Stimulated activated CD8-positive, alpha-beta memory T cell treated with anti-CD3 and anti-CD28 coated beads, Interleukin-2, amount 100 ng/mL, for 1 hour (primary cell): ENCODE measurements at places on chromosomes 12 and 14.

- DNase-seq = no peak
Measured at GRCh38 chr12:725076-725475, 27.3 kb upstream of the WNK1 start.

DNA sequence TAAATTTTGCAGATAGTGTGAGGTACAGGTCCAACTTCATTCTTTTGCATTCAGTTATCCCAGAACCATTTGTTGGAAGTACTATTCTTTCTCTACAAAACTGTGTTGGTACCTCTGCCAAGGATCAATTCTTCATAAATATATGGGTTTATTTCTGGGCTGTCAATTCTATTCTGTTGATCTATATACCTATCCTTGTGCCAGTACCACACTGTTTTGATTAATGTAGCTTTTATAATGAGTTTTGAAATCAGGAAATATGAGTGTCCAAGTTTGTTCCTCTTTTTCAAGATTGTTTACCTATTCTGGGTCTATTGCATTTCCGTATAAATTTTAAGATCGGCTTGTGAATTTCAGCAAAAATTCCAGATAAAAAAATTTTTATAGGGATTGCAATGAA is 48.1 kb downstream of the RERG start:
- DNase-seq = no peak

- DNase-seq = no peak
Measured at GRCh38 chr14:88818018-88818417, 6.4 kb upstream of the TTC8 start.

DNA sequence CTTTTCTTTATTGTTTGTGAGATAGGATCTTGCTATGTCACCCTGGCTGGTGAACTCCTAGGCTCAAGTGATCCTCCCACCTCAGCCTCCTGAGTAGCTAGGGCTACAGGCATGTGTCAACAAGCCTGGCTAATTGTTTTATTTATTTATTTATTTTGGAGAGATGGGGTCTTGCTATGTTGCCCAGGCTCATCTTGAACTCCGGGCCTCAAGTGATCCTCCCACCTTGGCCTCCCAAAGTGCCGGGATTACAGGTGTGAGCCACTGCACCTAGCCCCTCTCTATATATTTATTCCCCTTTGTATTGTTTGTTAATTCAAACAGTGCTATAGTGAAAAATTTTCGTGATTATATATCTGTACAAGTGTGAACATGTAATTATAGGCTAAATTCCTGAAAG is 123.3 kb downstream of the DAAM1 start:
- no peak for DNase-seq

GRCh38 chr14:61229981-61230380 is 51.2 kb downstream of the TMEM30B start:
- no peak for DNase-seq

- DNase-seq = no peak
Measured at GRCh38 chr12:95789126-95790032, 1.2 kb downstream of the NTN4 start.
